ENCODE measurements at places on chromosomes 11 and 22.

DNA sequence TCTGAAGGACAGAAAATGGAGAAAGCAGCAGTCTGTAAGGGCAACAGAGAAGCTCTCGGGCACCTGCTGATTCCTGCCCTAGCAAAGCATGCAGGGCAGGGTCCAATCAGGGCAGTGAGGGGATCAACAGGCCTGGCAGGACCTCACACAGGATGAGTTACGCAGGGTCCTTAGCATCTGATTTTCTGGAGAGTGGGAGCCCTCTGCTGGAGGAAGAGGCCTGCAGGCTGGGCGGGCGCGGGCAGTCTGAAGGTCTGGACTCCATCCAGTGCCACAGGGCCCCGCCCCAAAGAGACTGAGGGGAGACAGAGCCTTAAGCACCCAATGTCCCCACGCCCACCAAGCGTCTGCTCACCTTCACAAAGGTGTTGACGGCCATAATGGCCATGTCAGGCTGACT is 28.9 kb downstream of the AP1B1 start:
- peak; percentile 38 for DNase-seq

GRCh38 chr22:40436505-40437431 is 66.4 kb downstream of the SGSM3 start:
- DNase-seq: peak; percentile 49

GRCh38 chr11:100777103-100777502 is 90.0 kb downstream of the ARHGAP42 start:
- no peak for DNase-seq

- DNase-seq: no peak
Observed at GRCh38 chr22:22884888-22885840, 2.5 kb upstream of the IGLL5 start.

DNA sequence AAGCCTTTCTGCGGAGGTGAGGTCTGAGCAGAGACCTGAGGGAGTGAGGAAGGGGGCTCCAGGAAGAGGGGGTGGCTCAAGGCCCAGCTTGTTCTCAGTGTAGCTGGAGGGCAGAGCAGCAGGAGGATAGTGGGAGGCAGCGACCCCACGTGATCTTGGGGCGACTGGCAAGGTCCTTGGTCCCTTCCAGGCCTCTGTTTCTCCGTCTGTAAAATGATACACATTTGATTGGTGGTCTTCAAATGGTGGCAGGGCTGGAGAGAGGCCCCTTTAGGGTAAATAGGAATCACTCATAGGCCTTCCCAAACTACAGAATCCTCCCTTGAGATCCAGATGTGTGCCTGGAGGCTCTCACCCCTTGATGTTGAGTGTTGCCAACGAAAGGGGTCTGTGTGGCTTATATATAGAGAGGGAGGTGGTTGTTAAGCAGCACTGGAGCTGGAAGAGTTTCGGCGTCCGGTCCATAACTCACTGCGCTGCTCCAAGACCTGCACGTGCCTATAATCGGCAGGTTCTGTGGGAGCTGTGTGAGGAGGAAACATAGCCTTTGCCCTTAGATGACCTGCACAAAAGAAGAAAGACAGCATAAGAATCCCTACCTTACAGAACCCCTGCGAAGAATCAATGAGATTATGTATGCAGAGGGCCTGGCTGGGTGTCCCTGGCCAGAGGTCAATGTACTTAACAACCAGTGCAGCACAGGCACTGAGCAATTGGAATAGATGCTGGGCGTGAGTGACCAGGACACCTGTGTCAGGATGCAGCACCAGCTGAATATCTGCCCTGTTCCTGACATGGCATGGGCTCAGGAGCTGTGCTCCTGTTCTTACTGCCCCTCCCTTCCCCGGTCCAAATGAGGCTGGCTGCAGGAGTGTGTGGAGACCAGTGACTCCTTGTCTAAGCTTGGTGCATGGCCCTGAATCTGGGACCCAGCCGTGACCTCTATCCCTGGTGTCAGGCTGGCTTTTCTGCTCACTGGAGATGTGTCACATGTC is 28.7 kb downstream of the OTOG start:
- no peak for DNase-seq

- peak; percentile 14 for DNase-seq
Observed at GRCh38 chr11:12410006-12410728, 32.8 kb downstream of the PARVA start.

Data from NCI-H1694 treated with DMSO at 0.1 percent for 48 hours (cell line).